ENCODE measurements at places on chromosomes 4 and X. TPM values are rescaled to one million over a fixed set of nuclear protein-coding genes. Genes with fewer than 3 reads are reported as not detected.

DNA sequence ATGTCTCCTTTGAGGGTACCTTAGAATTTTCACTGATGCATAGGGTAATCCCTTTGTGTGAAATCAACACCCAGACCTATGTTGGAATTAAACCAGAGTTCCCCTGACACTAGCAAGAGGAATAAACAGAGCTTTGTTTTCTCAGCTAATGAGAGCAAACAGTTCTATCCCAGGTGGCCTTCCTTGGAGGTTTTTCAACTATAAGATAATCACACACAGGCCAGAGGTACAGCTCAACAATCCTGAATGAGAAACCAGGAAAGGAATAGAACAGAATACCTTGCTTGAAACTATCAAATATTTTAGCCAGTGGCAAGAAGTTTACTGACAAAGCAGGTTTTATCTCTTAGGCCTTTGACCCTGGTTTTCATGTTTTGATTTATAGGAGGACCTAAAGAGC lies 100.2 kb downstream of the OTC start:
- H3K27me3 ChIP-seq, result no peaks in the 10 kb centered on the region
- no peak overlapping the region for H3K4me3 ChIP-seq
- H3K4me1 ChIP-seq, result no peaks in the 10 kb centered on the region
- H3K27ac ChIP-seq, result no peak overlapping the region
- no peaks in the 10 kb centered on the region for H3K36me3 ChIP-seq
- no peak for DNase-seq

Gene COL4A5
- 39.2 TPM for total RNA-seq

Gene IL15
- total RNA-seq, result 4.8 TPM

Gene GAGE12E
- total RNA-seq, result not detected

GRCh38 chr4:25223802-25224375 lies 9.9 kb upstream of the PI4K2B start:
- no peak overlapping the region for H3K4me3 ChIP-seq
- no peak overlapping the region for H3K27ac ChIP-seq
- no peak for DNase-seq
- no peaks in the 10 kb centered on the region for H3K4me1 ChIP-seq
- no peaks in the 10 kb centered on the region for H3K36me3 ChIP-seq

DNA sequence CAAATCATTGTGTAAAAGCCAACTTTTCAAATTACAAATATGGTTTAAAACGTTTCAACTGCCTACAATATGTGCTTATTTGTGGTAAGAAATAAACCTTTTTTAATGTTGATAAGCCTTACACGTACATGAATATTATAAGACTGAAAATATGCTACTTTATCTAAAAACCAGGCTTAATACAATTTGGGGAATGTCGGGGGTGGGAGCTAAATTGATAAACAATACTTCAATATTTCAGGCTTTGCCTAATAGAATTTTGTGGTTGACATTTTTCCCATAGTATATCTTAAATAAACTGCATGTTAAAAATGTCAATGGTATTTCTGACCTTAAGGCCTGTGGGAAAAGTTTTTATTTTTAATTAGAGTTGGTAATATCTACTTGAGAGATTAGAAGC lies 69.8 kb upstream of the SLIT2 start:
- H3K27me3 ChIP-seq, result no peaks in the 10 kb centered on the region
- H3K36me3 ChIP-seq, result no peaks in the 10 kb centered on the region
- no peak overlapping the region for H3K27ac ChIP-seq
- H3K4me1 ChIP-seq, result no peaks in the 10 kb centered on the region
- no peak overlapping the region for H3K4me3 ChIP-seq

Gene IL2RG
- 36.0 TPM for total RNA-seq

DNA sequence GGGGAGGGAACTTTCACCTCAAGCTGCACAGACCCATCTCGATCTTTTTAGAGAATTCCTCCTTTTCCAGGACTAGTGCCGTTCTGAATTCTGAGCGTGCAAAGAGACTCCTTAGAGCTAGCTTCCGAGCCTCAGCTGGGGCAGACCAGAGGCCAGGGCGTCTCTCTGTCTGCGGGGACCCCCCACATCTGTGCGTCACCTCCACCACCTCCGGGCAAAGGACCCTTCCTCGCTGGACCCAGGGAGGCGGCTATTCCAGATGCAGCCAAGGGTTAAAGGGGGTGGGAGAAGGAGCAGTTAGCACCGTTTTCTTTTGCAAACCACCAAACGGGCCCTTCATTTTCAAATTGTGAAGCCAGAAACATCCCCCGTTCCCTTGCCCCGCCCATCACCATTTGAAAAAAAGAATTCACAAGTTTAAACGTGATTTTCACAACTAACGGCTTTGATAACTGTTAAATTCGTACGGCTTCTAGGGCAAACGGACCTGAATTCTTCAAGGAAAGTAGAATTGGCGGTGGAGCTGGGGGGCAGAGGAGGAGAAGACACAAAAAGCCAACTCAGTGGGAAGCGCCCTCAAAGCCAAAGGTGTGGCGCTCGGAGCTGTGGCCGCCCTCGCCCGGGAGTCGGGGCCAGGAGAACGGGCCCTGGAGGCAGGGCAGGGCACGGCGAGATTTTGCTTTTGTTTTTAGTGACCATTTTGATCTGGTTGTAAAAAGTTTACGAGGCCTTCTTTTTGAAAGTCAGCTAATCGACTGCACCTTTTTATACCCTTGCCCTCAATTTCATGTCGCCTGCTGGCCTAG lies 3.3 kb upstream of the PDGFRA start:
- peaks cover 36% of the 10 kb centered on the region for H3K4me1 ChIP-seq
- no peak for DNase-seq
- H3K27ac ChIP-seq, result peak overlapping the region; percentile 72
- no peaks in the 10 kb centered on the region for H3K36me3 ChIP-seq

DNA sequence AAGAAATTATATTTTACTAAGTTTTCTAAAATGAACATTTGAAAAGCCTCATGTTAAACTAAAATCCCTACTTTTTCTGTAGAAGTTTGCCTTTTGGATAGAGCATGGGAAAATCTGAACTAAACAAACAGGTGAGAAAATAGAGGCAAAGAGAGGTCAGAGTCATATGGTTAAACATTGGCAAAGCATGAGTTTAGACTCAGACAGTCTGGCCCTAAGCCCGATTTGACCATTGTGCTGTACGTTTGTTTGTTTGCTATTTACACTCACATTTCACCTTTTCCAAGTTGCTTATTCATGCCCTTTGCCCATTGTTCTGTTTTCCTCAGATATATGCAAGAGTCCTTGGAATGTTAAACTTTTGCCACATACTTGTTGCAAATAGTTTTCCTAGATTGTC lies 85.4 kb downstream of the TIGD2 start:
- no peak overlapping the region for H3K4me3 ChIP-seq
- no peaks in the 10 kb centered on the region for H3K4me1 ChIP-seq
- no peaks in the 10 kb centered on the region for H3K27me3 ChIP-seq

- peaks cover 13% of the 10 kb centered on the region for H3K36me3 ChIP-seq
- peaks cover 21% of the 10 kb centered on the region for H3K4me1 ChIP-seq
- no peak for DNase-seq
- no peaks in the 10 kb centered on the region for H3K27me3 ChIP-seq
- H3K4me3 ChIP-seq, result no peak overlapping the region
Observed at GRCh38 chr4:152539556-152540292, 3.8 kb upstream of the FBXW7 start.

Gene N4BP2
- total RNA-seq, result 5.9 TPM

DNA sequence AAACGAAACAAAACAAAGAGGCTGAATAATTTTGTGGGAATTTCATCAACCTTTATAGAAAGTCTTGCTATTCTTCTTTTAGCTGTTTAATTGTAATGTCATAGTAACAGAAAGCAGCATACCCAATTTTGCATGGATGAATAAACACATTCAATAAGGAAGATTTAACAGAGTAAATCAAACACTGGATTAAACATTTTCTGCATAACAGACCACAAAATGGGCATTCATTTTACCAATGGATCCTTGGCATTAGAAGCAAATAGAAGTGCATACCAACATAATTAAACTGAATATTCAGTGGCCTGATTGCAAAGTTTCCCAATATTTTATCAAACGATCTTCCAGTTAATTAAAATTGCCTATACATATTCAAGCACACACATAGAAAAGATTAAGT lies 4.4 kb upstream of the CHM start:
- no peaks in the 10 kb centered on the region for H3K4me1 ChIP-seq
- H3K27me3 ChIP-seq, result no peaks in the 10 kb centered on the region
- H3K4me3 ChIP-seq, result no peak overlapping the region

- H3K4me1 ChIP-seq, result no peaks in the 10 kb centered on the region
- H3K4me3 ChIP-seq, result no peak overlapping the region
- no peaks in the 10 kb centered on the region for H3K36me3 ChIP-seq
- no peaks in the 10 kb centered on the region for H3K27me3 ChIP-seq
Observed at GRCh38 chr4:145822581-145822980, 116.0 kb downstream of the ZNF827 start.

DNA sequence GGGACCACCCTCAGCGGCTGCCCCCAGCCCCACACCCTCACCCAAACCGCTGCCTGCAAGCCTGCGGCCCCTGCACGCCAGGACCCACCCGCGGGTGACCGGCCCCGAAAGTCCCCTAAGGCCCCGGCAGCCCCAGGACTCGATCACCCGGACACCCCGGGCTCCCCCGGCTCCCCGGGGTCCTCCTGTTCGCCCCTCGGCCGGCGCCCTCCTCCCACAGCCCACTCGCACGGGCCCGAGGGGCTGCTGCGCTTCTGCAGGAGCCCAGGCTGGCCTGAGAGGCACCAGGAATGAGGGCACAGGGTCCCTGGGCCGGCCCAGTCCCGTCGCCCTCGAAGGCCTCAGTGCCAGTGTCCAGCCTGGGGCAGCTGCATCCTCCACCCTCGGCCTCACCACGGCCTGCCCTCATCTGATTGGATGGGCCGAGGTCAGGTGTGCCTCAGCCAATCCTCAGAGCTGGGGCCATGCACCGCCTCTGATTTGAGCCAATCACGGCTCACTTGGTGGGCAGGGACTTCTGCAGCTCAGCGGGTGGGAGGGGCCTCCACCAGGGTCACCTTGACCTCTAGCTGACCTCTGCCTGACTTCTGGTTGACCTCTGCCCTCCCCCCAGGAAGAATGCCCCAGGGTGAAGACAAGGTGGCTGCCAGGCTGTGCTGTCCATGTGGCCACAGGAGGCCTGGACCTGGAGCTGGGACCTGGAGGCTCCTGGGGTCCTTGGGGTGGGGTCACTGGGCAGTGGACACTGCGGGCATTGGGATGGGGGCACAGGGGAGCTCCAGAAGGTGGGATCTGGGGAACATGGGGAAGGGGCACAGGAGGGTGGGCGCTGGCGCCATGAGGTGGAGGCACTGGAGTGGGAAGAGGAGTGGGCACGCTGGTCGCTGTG lies 97.6 kb upstream of the NKX1-1 start:
- peak; percentile 80 for DNase-seq
- no peaks in the 10 kb centered on the region for H3K4me1 ChIP-seq
- H3K27me3 ChIP-seq, result no peaks in the 10 kb centered on the region
- H3K27ac ChIP-seq, result no peak overlapping the region

- peaks cover 6% of the 10 kb centered on the region for H3K36me3 ChIP-seq
- no peak overlapping the region for H3K4me3 ChIP-seq
- H3K27ac ChIP-seq, result no peak overlapping the region
- peaks cover 58% of the 10 kb centered on the region for H3K4me1 ChIP-seq
Observed at GRCh38 chr4:168882650-168883233, 127.3 kb downstream of the CBR4 start.

- H3K4me1 ChIP-seq, result peaks cover 7% of the 10 kb centered on the region
- no peaks in the 10 kb centered on the region for H3K36me3 ChIP-seq
- H3K27me3 ChIP-seq, result no peaks in the 10 kb centered on the region
- peak overlapping the region; percentile 35 for H3K4me3 ChIP-seq
Observed at GRCh38 chr4:103018391-103019307, 856 bp downstream of the SLC9B1 start.

DNA sequence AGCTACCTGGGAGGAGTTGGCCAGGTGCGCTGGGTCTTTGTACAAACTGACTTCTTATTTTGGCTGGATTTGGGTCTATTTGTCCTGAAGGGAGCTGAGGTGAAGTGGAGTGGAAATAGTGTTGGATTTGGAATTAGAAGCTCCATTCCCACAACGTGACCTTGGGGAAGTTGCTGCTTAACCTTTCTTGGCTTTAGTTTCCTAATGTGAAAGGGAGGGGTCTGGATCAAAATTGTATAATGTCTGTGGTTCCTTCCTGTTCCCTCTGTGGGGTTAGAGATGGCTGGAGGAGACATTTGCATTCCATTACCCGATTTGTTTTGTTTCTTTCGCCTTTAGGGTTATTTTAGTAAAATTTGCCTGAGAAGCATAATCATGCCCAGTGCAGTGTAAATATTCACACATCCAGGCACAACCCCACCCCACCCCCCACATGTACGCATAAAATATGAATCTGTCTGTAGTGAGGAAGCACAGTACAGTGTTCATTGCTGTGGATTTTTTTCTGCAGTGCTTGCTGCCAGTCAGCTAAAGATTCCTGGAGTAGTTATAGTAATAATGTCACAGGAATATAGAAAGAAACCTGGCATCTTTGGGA lies 21.5 kb downstream of the JADE1 start:
- no peak overlapping the region for H3K4me3 ChIP-seq
- H3K27ac ChIP-seq, result peak overlapping the region; percentile 31
- no peaks in the 10 kb centered on the region for H3K27me3 ChIP-seq
- no peaks in the 10 kb centered on the region for H3K36me3 ChIP-seq

GRCh38 chr4:171857302-171858012 lies 44.3 kb downstream of the GALNTL6 start:
- H3K4me3 ChIP-seq, result no peak overlapping the region
- no peaks in the 10 kb centered on the region for H3K27me3 ChIP-seq
- no peak for DNase-seq
- H3K4me1 ChIP-seq, result no peaks in the 10 kb centered on the region
- no peak overlapping the region for H3K27ac ChIP-seq

GRCh38 chrX:25976683-25977310 lies 161.3 kb upstream of the MAGEB18 start:
- H3K4me1 ChIP-seq, result no peaks in the 10 kb centered on the region
- H3K27ac ChIP-seq, result no peak overlapping the region
- no peaks in the 10 kb centered on the region for H3K36me3 ChIP-seq
- no peaks in the 10 kb centered on the region for H3K27me3 ChIP-seq
- no peak overlapping the region for H3K4me3 ChIP-seq
- DNase-seq, result no peak

DNA sequence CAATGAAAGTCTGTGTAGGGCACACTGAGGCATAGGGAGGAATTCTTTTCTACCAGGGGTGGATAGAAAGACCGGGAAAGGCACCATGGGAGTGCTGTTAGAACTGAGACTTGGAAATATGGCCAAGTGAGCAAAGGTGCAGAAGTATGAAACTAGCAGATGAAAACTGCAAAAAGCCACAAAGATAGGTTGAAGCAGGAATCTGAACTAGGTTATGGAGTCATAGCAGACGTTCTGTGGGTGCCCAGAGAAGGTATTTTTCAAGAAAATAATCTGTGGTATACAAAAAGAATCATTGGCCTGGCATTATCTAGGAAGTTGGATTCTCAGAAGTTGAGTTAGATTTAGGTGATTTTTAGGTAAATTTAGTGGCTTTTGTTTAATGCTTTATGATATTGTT lies 48.5 kb downstream of the SMAD1 start:
- peaks cover 3% of the 10 kb centered on the region for H3K4me1 ChIP-seq
- no peaks in the 10 kb centered on the region for H3K36me3 ChIP-seq
- H3K27ac ChIP-seq, result no peak overlapping the region
- H3K4me3 ChIP-seq, result no peak overlapping the region
- H3K27me3 ChIP-seq, result no peaks in the 10 kb centered on the region

DNA sequence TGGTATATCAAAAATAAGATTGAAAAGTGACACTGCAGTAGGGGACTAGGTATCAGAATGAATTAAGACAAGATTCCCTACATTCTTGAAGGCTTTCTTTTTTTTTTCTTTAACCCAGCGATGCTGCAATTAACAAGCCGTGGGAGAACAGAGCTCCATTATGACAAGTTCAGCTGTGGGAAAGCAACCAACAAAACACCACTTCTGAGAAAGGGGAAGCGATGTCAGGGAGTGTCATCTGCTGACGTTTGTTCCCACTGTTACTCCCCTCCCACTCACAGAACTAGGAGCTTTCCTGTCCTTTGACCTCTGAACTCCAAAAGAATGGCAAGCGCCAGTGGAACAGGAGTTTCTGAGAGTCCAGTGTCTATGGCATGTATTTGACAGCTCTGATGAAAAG lies 90.2 kb upstream of the SLITRK2 start:
- H3K4me1 ChIP-seq, result no peaks in the 10 kb centered on the region
- no peaks in the 10 kb centered on the region for H3K27me3 ChIP-seq
- no peak overlapping the region for H3K4me3 ChIP-seq
- no peaks in the 10 kb centered on the region for H3K36me3 ChIP-seq
